ENCODE measurements at places on chromosomes 5 and 9.
A peak's percentile ranks its signal among the peaks of the same experiment; 100 is the strongest.

DNA sequence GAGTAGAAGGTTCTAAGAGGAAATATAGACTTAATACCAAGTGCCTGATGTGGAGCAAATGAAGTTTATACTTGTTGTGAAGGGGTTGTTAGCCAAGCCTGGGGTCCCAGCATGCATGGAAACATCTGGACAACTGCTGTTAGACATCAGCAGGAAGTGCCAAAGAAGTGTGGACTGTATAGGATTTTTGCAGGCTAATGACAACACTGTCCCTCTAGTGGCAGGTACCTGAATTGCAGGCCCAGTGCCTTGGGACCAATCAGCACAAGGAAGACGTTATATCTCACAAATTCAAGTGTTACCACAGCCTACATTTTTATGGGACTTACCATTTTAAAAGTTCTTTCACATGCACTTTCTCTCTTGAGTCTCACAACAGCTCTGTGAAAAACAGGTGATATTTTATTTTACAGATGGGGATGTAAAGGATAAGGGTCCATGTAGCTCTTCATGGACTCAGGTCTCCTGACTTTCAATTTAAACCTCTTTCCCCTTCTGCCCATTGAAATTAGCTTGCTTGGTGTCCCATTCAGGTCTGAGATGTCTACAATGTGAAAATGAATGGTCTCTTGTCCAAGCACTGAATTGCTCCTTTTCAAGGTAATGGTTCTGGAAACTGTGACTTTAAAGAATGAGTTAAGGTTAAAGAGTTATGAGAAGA, 89.0 kb upstream of the MAP1B start:
- peak; percentile 84 for DNase-seq

DNA sequence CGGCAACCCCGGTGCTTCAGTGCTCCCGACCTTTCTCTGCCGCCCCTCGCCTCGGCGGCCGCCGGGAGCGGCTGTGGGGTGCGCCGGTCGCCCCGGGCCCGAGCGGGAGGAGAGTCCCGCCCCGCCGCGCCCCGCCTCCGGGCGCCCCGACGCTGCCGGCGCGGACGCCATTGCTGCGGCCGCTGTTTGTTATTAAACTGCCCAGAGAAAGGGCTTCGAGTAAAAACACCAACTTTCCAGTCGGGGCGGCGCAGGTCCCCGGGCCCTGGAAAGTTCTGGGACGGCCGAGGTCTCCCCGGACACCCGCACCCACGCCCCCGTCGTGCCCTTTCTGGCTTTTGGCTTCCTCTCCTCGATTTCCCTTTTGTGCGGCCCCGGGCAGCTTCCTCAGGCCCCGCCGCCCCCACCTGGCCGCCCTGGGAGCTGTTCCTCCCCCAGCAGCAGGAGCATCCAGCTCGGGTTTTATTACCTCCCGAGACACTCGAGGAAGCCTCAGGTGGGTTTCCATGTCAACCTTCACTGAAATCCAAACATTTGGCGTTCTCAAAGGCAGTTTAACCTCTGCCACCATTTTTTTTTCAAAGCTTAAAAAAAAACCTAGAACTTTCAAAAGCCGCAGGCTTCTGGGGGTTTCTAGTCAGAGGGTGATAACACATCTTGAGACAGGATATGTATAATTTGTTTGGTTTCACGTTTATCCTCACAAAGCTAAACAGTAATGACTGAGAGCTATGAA, 334.4 kb downstream of the CWC27 start:
- DNase-seq = peak; percentile 59

- DNase-seq = no peak
These were observed 29.5 kb upstream of the ALDH1B1 start for GRCh38 chr9:38362852-38363588.

- no peak for DNase-seq
These were observed 57.2 kb upstream of the IER5L start for GRCh38 chr9:129235041-129235930.

GRCh38 chr9:18890372-18890771, 142.6 kb downstream of the SAXO1 start:
- no peak for DNase-seq

GRCh38 chr5:124519396-124519795, 227.0 kb downstream of the ZNF608 start:
- no peak for DNase-seq
